ENCODE measurements at places on chromosomes 16 and 17. TPM values are rescaled to one million over a fixed set of nuclear protein-coding genes. Genes with fewer than 3 reads are reported as not detected.

Gene AANAT
- total RNA-seq, result not detected

Gene CTRB2
- not detected for total RNA-seq

Gene KRTAP2-4
- not detected for total RNA-seq

Gene EVI2A
- total RNA-seq, result 47.9 TPM

Gene NPTX1
- 24.2 TPM for total RNA-seq

Gene SALL1
- total RNA-seq, result not detected

Gene POLR2A
- 221 TPM for total RNA-seq

Gene SPATA22
- total RNA-seq, result not detected
